Type B pancreatic cell (in vitro differentiated cells): ENCODE measurements at places on chromosomes 2 and 18.
A peak's percentile ranks its signal among the peaks of the same experiment; 100 is the strongest.

- no peak for DNase-seq
Observed at GRCh38 chr2:26723991-26724750, 31.6 kb downstream of the KCNK3 start.

DNA sequence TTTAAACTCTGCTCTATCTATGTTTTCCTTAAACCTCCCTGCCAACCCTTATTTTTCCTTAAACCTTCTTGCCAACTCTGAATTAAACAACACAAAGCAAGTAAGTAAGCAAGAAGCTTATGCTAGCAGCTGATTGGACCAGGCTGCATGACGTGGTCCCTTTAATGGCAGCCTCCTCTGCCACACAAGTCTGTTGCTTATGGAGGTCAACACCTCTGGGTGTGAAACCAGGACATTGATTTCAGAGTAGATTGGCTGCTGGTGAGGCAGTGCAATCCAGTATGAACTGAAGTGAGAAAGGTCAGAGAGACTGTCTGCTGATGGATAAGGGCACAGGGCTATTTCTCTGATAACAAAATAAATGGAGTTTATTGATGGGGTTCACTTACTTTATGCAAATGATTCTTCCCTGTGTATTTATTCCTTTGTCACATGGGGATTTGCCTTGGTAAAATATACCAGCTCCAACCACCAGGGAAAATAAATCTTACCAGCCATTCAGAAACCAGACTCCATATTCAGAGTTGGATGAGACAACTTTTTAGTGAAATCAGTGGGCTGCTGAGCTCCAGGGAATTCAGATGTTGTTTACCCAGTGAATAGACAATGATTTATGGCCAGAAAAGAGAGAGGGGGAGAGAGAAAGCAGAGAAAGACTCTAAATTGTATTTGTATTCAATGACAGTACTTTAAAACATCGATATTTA, 112.2 kb upstream of the NCKAP5 start:
- no peak for DNase-seq

- no peak for DNase-seq
Observed at GRCh38 chr2:167424221-167424620, 535.9 kb downstream of the XIRP2 start.

GRCh38 chr2:189440947-189441708, at the start of gene WDR75:
TSS of gene WDR75 (plus strand) at chr2:189441474. CDS start at chr2:189441493, 19 bp downstream.
- peak; percentile 88 for DNase-seq

GRCh38 chr2:115396579-115396978, 954.1 kb downstream of the DPP10 start:
- no peak for DNase-seq

DNA sequence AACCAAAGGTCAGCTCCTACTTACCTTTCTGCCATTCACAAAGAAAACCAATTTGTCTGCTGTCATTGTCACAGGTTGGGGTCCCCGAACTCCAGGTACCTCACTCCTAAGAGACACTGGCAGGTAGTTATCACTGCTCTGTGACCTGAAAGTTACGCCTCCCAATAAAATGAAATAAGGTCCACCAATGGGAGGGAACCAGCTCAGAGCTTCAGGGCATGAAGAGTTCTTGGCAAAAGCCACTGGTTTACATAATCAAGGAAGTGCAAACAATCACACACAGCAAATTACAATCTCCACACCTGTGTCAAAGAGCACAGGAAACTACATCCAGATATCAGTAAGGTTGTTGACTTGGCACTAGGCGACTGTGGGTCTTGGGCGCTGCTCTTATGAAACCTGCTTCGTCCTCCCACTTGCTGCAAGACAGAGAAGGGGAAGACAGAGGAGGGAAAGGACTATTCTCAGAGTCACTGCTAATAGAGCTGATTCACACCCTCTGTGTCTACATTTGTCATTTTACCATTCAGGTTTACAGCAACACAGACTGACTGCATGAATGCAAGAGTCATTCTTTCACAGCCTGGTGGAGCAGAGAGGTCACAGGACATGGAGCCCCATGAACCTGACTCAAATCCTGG, at the start of gene XDH:
Gene XDH, minus strand, starts transcription at position 142 of the 641 bp plus-strand sequence. Its CDS starts 76 bp downstream, at position 66.
- no peak for DNase-seq

DNA sequence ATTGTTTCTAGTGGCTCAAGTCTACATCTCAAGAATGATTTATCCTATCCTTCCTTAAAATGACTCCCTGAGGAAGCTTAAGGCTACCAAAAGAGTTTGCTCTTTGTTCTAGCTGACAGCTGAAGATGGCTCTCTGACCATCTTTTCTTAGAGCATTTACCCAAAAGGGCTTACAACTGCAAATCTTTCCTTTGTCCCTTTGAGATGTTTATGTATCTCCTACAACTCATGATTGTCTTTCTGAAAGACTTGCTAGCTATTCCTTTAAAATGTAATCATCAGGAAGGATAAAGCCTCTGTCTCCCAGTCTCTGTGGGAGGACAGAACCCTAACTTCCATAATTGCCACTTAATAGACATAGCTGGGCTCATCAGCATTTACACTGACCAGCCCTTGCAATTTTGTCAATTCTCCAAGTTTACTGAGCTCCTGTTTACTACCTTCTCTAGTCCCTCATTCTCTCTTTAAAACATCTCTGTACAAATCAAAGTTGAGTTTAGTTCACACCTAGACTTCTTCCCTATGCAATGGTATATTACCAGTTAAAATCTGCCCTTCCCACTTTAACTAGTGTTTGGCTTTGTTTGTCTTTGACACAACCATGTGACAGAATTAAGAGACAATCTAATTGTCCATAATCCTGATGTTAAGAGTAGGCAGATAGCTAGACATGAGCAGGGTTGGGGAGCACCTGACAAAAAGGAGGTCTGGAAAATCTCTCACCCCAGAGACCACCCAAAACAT, 188.2 kb downstream of the PTH2R start:
- DNase-seq: no peak

DNA sequence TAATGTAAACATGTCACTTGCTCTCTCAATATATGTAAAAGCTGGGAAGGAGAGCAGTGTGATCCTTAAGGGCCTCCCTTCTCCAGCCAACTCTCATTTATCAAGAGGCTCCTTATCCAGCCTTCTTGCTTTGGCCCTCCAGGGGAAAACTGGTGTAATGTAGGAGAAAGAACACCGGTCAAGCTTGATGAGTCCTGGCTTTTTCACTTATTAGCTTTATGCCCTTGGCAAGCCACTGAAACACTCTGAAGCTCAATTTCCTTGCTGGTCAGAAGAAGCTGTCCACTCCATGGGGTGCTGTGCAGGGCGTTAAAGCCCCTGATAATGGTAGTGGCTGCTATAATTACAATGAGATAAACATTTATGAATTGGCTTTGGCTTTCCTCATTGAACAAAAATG, 251.2 kb upstream of the RBBP8 start:
- DNase-seq: no peak

DNA sequence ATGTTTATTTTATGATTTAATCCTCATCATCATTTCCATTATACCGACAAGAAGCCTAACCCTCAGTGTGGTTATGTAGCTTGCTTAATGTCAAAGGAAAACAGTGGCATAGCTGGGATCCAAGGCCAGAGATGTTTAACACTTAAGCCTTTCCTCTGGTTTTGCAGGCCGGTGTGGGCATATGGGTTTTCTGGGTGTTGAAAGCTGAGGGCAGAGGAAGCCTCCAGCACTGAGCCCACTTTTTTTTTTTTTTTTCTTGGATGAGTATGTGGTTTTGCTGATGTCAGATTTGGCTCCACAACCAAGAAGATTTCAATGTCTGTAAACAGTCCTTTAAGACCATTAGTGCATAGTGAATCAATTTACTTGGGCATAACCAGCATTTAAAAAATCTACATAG, 41.3 kb downstream of the LHCGR start:
- DNase-seq: no peak

DNA sequence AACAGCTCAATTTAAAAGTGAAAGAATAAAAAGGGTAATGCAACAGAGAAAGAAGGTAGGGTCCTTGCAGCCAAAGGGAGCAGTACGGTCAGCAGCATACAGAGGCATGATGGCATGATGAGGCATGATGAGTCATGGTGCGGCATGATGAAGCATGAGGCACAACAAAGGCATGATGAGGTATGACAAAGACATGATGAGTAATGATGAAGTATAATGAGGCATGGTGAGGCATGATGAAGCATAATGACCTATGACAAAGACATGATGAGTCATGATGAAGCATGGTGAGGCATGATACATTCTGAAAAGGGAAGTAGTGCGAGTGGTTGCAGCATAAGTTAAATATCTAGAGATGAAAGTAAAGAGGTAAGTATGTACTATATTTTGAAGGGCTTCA, 673.2 kb downstream of the TMEM182 start:
- no peak for DNase-seq

- no peak for DNase-seq
Observed at GRCh38 chr2:157813467-157813866, 62.7 kb downstream of the ACVR1 start.

- no peak for DNase-seq
Observed at GRCh38 chr2:136183097-136183496, 65.1 kb upstream of the CXCR4 start.

DNA sequence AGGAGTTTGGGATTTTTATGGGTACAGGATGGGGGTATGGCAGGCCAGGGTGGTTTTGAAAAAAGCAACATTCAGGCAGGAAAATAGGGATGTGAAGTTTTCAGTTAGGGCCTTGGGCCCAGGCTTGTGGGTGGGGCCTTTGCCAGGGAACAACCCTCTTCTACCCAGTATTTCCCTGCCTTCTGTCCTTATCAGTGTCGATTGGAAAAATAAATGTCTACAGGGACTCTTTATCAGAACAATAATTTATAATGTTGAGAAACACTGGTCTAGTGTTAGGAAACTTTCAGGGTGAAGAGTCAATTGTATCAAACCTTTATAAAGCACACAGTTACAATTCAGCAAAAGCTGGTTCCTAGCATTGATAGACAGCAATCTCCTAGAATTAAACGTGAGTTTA, 214.1 kb upstream of the NABP1 start:
- no peak for DNase-seq

- DNase-seq: no peak
Observed at GRCh38 chr2:106709229-106709628, 176.7 kb downstream of the ST6GAL2 start.

DNA sequence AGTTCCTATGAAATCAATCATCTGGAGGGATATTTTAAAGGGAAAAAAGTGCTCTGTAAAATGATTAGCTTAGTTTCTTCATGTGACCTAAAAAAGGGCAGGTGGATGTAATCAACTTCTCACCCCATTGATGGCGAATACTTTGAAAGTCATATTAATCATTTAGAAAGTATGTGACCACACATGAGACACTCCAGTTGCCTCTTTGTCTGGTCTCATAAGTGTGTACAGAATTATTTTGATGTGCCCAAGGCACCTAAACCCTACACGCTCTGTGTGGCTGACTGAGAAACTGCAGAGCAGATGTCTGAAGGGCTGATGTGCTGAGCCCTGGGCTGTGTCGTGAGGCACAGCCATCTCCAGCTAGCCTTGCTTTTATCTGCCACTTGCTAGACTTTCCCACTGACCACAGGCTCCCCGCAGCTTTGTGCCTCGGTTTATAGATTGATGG, 26.9 kb downstream of the SGPP2 start:
- no peak for DNase-seq

DNA sequence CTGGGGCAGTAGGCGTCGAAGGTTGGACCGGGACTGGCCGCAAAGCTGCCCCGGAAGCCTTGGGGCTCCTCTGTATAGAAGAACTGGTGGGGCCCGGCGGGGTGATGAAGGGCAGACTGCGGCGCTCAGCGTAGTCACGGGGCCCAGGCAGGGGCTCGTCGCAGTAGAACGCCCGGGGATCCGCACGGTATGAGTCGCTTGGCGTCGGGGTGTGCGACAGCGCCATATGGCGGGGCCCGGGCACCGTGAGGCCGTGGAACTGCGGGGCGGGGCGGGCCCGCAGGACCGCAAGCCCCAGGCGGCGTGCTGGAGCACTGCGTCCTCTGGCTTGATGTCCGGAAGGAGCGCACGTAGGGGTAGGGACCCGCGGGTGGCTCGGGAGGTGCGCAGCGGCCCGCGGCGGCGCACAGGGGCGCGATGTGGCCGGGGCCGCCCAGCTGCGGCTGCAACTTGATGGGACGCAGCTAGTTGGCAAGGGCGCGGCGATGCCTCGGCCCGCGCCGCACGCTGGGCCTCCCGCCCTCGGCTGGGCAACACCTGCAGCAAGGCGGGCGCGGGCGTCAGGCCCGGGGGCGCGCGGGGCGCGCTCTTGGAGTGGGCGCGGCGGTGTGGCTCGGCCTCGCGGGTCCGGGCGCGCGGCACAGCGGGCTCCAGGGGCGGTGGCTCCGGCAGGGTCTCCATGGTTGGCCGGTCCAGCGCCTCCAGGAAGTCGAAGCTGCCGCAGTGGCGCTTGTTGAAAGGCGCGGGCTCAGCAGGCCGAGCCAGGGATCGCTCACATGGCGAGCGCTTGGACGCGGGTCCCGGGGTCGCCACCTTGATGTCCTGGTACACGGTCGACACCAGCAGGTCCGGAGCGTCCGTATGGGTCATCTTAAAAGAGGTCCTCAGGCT, 251.4 kb downstream of the ANKRD30B start:
- no peak for DNase-seq

DNA sequence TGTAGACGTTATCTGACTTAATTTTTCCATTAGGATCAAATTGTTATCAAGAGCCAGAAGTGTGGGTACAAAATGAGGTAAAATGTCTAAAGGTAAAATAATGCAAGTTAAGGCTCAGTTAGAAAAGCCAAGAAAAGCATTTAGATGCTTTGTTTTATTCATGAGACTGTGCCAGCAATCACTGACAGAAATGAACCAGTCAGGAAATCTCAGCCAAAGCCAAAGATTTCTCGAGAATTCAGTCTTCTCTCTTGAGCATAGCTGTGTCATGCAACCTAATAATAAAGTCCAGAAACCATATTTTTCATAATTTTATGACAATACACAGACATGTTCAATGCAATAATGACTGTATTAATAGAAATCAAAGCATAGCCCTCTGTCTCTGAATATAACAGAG, 43.5 kb upstream of the ZNF397 start:
- DNase-seq: no peak

DNA sequence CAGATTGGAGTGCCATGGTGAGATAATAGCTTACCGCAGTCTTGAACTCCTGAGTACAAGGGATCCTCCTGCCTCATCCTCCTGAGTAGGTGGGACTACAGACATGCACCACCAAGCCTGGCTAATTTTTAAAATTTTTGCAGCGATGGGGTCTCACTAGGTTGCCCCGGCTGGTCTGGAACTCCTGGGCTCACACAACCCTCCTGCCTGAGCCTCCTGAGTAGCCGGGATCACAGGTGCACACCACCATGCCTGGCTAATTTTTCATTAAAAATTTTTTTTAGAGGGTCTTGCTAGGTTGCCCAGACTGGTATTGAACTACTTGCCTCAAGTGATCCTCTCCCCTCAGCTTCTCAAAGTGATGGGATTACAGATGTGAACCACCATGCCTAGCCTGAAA, 27.8 kb downstream of the RAB31 start:
- peak; percentile 31 for DNase-seq
